A549 treated with ZK216348 at 1 μM for 4 hours (cell line): ENCODE measurements at places on chromosomes 6 and 20. TPM values are rescaled to one million over a fixed set of nuclear protein-coding genes. Genes with fewer than 3 reads are reported as not detected.

The SLC32A1 gene
- total RNA-seq, result not detected in 5 replicates

The MACROD2 gene
- 0.26 to 1.4 TPM (median 0.74 TPM) in 5 replicates for total RNA-seq

The EPHA7 gene
- 0.04 to 0.09 TPM (median 0.06 TPM) in 5 replicates for total RNA-seq

The GHRH gene
- total RNA-seq, result not detected in 5 replicates

The TTK gene
- total RNA-seq, result 11.9 to 22.1 TPM (median 18.9 TPM) in 5 replicates

The WFDC5 gene
- total RNA-seq, result not detected in 5 replicates

The DYNLRB1 gene
- 220 to 260 TPM (median 236 TPM) in 5 replicates for total RNA-seq

The WFDC10B gene
- total RNA-seq, result not detected in 5 replicates

The NRM gene
- total RNA-seq, result 20.2 to 28.1 TPM (median 26.5 TPM) in 5 replicates

The TRMT6 gene
- 43.4 to 62.4 TPM (median 46.5 TPM) in 5 replicates for total RNA-seq

The TOMM6 gene
- total RNA-seq, result 266 to 344 TPM (median 296 TPM) in 5 replicates

The NKX2-2 gene
- not detected in 5 replicates for total RNA-seq

The CALHM6 gene
- total RNA-seq, result not detected in 5 replicates

The CUTA gene
- 139 to 237 TPM (median 202 TPM) in 5 replicates for total RNA-seq

The LST1 gene
- not detected in 5 replicates for total RNA-seq

The NUDT3 gene
- total RNA-seq, result 5.8 to 8.8 TPM (median 6.3 TPM) in 5 replicates

The TCP11 gene
- not detected in 5 replicates for total RNA-seq

The REM1 gene
- total RNA-seq, result 0.18 to 0.87 TPM (median 0.29 TPM) in 5 replicates

The C6orf58 gene
- 0.22 TPM in 1 of 5 replicates, not detected in the others for total RNA-seq

The VSX1 gene
- total RNA-seq, result 0.89 to 1.2 TPM (median 1.0 TPM) in 5 replicates

The PDRG1 gene
- total RNA-seq, result 29.0 to 39.8 TPM (median 32.4 TPM) in 5 replicates

The SAMD3 gene
- not detected in 5 replicates for total RNA-seq

The ANKEF1 gene
- 6.8 to 7.9 TPM (median 7.4 TPM) in 5 replicates for total RNA-seq

The ANGPT4 gene
- total RNA-seq, result 0.04 to 0.06 TPM in 2 of 5 replicates, not detected in the others

The TFAP2D gene
- not detected in 5 replicates for total RNA-seq

The FLRT3 gene
- total RNA-seq, result 1.6 to 2.2 TPM (median 1.8 TPM) in 5 replicates

The FOXF2 gene
- 17.5 to 29.8 TPM (median 25.5 TPM) in 5 replicates for total RNA-seq

The WFDC10A gene
- total RNA-seq, result not detected in 5 replicates

The TRAPPC3L gene
- not detected in 5 replicates for total RNA-seq

The PRSS35 gene
- total RNA-seq, result 0.09 to 0.14 TPM (median 0.12 TPM) in 3 of 5 replicates, not detected in the others

The LHFPL5 gene
- total RNA-seq, result 0.26 TPM in 1 of 5 replicates, not detected in the others

The LIN28B gene
- 0.81 to 1.8 TPM (median 1.6 TPM) in 5 replicates for total RNA-seq

The STX11 gene
- 2.1 to 2.6 TPM (median 2.5 TPM) in 5 replicates for total RNA-seq
